ENCODE measurements at places on chromosomes 2 and 18.

GRCh38 chr2:211867845-211868451, 670.7 kb downstream of the ERBB4 start:
- DNase-seq: peak; percentile 90

- DNase-seq: no peak
Measured at GRCh38 chr2:130338793-130339345, 3.8 kb upstream of the IMP4 start.

- no peak for DNase-seq
Measured at GRCh38 chr2:8315531-8316165, 366.2 kb upstream of the ID2 start.

DNA sequence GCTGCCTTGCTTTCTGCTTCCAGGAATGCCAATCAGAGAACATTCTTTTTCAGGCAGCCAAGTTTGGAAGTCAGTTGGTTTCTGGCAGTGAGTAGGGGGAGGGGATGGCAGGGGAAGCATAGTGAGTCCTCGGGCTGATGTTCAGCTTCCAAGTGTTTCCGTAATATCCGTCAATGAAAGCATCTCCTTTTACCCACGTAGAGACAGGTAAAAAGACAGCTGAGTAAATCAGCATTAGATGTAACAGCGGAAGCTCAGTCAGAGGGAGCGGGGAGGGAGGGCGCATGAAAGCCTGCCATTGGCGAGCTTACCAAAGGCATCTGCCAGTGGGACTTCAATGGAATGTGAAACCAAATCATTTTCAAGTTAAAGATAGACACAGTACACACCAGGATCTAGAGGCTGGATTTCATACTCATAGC, 117.1 kb upstream of the DTNA start:
- DNase-seq: peak; percentile 69

DNA sequence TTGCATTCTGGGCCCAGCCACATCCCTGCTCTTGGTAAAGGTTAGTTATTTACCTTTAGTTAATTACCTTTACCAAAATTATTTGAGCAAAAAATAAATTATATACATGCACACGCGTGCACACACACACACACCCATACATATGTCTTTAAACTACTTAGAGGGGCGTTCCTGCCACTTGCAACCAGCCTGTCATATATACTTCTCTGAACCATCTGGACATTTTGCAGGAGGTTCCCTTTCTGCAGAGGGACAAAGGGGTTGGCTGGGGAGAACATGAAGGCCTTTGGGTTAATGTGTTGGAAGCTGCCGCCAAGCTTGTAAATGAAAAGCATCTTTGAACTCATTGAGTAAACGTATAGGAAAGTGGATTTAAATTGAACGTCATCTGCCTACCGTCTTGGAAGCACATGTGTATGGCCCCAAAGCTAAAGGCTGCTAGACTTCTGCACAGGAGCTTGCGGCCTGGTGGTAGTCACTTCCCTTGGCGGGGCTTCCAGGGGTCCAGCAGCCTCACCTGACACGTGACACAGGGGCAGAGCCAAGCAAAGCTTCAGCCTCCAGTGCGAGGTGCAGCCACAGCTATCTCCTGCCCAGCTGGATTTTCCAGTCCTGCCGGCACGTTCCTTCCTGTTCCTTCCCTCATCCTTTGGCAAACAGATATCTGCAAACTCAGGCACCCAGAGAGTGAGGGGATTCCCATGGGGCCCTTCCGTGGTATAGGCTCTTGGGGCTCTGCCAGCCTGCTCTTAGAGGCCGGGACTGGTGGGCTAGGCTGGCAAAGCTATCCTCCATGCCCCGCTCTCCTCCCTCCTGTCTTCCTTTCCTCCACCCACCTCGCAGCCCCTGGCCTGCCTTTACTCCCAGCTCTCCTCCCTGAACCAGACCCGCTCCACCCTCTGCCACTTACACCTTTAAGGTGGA, 46.1 kb downstream of the SERTAD2 start:
- no peak for DNase-seq

DNA sequence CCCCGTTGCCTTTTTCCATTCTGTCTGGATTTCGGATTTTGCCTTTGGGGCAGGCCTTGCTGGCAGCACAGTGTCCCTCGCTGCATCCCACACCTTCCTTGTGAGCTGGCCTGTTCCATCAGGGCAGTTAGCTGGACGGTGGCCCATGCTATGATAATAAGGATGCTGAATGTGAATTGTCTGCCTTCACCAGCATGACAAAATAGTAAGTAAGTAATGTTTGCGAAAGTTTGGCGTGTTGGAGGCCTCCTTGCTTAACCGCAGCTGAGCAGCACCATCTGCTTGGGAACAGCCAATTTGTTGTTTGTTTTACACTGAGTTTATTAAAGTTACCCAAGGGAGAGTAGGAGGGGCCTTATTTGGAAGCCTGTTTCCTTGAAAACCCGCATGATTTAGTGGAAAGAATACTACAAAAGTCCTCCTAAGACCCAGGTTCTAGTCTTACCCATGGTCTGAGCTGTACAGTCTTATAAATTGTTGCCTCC, 469.7 kb upstream of the FANCL start:
- no peak for DNase-seq

- no peak for DNase-seq
Measured at GRCh38 chr2:88607416-88607815, 19.8 kb downstream of the EIF2AK3 start.

DNA sequence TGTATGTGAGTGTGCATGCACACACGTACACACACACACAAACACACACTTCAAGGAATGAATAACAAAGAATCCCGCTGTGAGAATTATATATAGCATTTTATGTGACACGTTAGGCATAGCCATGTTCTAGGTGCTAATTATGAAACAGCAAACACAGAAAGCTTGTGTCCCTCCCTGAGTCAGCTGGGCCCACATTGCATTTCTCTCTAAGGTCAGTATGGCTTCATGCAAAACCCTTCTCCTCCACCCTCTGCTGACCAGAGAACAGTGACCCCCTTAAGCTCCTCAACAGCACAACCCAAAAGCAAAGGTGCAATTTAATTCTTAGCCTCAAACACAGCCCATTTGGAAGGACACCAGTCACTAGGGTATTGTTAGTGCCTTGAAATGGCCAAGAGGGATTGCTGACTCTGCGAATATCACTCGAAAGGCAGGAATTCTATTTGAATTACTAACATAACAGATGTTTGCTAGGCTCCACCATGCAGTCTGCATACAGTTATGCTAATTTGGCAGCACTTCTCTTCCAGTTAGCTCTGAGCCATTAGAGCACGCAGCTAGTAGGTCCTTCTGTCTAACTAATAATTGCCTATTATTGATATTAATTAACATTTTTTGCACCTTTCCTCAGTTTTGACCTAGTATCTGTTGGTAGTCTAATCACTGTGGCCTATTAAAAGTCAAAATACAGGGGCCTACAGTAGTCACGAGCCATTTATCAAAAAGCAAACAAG, 149.0 kb downstream of the LNPK start:
- DNase-seq: no peak

GRCh38 chr2:223078482-223078881, 26.5 kb downstream of the KCNE4 start:
- DNase-seq: no peak

- DNase-seq: no peak
Measured at GRCh38 chr18:78739882-78740677, 239.5 kb upstream of the SALL3 start.

DNA sequence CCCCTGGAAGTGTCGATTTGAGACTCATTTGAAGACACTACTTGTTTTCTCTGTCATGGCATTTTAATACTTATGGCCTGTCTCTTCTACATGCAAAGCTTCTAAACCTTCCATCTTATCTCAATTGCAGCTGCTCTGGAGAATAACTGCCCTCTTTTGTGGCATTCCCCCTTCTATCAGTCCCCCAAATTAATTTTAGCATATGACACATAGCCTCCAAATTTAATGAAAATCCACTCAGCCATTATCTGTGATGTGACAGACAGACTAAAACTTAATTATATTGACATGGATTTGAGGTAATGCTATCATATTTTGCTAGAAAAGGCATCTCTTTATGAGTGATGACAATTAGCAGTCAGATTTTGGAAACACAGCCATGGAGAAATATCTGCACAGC, 71.2 kb downstream of the LRRTM1 start:
- DNase-seq: no peak

- DNase-seq: no peak
Measured at GRCh38 chr2:134273256-134273983, 19.5 kb downstream of the MGAT5 start.

- DNase-seq: no peak
Measured at GRCh38 chr2:221330436-221330835, 241.7 kb downstream of the EPHA4 start.

DNA sequence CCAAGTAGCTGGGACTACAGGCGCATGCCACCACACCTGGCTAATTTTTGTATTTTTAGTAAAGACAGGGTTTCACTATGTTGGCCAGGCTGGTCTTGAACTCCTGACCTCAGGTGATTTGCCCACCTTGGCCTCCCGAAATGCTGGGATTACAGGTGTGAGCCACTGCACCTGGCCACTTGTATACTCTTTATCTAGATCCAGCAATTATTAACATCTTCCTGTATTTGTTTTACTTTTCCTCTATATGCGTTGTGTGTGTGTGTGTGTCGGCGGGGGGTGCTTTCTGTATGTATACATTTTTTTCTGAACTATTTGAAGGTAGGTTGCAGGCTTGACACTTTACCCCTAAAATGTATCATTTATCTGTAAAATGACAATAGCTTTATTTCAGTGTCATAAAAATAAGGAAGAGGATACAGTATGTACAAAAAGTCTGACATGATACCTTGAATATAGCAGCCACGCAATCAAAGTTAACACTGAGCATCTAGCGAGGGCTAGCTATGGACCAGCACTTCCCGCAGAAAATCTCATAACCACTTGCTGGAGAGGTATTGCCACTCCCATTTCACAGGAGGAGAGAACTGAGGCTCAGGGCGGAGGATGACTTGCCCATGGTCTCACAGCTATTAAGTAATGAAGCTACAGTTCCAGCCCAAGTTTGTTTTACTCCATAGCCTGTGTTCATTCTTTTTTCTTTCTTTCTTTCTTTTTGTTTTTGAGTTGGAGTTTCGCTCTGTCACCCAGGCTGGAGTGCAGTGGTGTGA, 251.3 kb downstream of the MYCN start:
- DNase-seq: no peak

DNA sequence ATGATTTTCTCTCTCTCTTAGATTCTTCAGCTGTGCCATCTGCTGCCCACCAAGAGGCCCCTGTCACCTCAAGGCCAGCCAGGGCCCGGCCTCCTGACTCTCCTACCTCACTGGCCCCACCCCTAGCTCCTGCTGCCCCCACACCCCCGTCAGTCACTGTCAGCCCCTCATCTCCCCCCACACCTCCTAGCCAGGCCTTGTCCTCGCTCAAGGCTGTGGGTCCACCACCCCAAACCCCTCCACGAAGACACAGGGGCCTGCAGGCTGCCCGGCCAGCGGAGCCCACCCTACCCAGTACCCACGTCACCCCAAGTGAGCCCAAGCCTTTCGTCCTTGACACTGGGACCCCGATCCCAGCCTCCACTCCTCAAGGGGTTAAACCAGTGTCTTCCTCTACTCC, 9.4 kb upstream of the GMPPA start:
- DNase-seq: no peak

DNA sequence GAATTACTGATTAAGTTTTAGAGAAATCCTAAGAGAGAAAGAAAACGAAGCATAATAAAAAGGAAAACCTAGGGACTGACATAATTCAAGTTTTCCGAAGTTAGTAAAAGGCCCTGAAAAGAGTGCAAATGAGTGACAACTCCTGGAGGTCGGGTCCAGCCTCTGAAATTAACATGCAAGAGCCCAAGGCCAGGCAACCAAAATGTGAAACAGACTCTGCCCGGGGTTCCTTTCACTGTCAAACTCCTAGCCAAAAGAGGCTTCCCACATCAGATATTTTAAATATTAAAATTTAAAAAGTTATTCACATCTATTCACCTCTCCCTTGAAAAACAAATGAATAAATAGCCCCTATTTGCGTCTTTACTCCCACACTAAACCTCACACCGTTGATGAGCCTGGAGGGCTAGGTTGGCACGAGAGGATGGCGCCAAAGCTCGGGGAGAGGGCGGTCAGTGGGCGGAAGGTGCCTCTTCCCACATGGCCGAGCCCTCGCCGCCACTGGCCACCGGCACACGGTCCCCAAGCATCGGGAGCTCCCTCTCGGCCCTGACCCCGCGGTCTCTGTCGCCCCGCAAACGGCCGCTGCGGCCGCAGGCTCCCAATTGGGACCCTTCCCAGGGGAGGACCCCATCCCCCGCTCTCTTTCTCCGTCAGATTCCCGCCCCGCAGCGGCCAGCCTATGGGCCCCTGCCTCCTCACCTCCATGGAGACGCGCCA, 630 bp downstream of the PPM1G start:
- peak; percentile 12 for DNase-seq

DNA sequence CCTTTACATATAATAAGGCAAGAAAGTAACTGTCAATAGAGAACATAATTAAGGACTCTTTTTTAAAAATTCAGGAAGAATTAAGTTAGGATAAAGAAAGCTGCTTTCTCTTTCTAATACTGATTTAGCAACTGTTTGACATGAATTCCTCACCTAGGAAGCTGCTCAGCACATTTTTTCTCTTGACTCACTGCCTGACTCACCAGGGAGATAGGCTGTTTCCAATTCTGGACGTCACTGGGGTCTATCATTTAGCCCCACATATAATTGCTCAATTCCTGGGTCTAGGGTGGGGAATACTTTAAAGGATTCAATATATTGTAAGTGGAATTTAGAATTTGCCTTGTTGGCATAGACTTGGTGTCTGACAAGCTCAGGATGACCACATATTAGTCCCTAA, 50.8 kb upstream of the UGP2 start:
- peak; percentile 37 for DNase-seq

DNA sequence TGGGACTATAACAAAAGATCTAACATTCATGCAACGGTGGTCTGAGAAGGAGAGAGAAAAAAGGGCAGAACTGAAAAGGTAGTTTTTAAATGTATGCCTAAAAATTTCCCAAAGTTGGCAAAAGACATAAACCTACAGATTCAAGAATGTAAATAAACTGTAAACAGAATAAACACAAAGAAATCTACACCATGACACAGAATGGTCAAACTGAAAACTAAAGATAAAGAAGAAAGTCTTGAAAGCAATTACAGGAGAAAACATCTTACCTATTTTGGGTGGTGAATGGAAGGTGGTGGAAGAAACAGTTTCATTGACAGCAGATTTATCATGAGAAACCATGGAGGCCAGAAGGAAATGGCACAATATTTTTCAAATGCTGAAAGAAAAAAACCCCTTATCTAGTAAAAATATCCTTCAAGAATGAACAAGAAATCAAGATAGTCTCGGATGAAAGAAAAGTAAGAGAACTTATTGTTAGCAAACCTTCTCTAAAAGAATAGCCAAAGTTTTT, 35.6 kb upstream of the ZNF397 start:
- no peak for DNase-seq

DNA sequence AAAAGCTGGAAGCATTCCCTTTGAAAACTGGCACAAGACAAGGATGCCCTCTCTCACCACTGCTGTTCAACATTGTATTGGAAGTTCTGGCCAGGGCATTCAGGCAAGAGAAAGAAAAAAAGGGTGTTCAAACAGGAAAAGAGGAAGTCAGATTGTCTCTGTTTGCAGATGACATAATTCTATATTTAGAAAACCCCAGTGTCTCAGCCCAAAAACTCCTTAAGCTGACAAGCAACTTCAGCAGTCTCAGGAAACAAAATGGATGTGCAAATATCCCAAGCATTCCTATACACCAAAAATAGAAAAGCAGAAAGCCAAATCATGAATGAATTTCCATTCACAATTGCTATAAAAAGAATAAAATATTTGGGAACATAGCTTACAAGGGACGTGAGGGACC, 11.1 kb downstream of the SLC8A1 start:
- no peak for DNase-seq

All from endothelial cell of umbilical vein (primary cell).